ENCODE measurements at places on chromosomes 7 and 10. TPM values are rescaled to one million over a fixed set of nuclear protein-coding genes. Genes with fewer than 3 reads are reported as not detected.

Gene ST8SIA6
- polyA plus RNA-seq: not detected

Gene NAT16
- not detected for polyA plus RNA-seq

Gene TRIM50
- not detected for polyA plus RNA-seq

Gene SPOCK2
- polyA plus RNA-seq: 65.5 TPM

Gene RPEL1
- not detected for polyA plus RNA-seq

Gene MRPS24
- 136 TPM for polyA plus RNA-seq

Gene GLI3
- not detected for polyA plus RNA-seq

Gene OPN1SW
- polyA plus RNA-seq: not detected

Gene TFEC
- polyA plus RNA-seq: 14.7 TPM

Gene OPALIN
- polyA plus RNA-seq: not detected

Gene CALCR
- not detected for polyA plus RNA-seq

Gene GHRHR
- polyA plus RNA-seq: not detected

Gene JCAD
- polyA plus RNA-seq: not detected

Gene ALOX5
- 193 TPM for polyA plus RNA-seq

Gene CCDC146
- polyA plus RNA-seq: 1.0 TPM

Gene EPHB4
- not detected for polyA plus RNA-seq

Gene RNLS
- polyA plus RNA-seq: 6.8 TPM

Gene ACSM6
- polyA plus RNA-seq: not detected

Gene CLIP2
- 7.1 TPM for polyA plus RNA-seq

Gene GPC2
- 0.23 TPM for polyA plus RNA-seq

All from IgD-negative memory B cell (primary cell).